ENCODE measurements at places on chromosomes 11 and 22.

DNA sequence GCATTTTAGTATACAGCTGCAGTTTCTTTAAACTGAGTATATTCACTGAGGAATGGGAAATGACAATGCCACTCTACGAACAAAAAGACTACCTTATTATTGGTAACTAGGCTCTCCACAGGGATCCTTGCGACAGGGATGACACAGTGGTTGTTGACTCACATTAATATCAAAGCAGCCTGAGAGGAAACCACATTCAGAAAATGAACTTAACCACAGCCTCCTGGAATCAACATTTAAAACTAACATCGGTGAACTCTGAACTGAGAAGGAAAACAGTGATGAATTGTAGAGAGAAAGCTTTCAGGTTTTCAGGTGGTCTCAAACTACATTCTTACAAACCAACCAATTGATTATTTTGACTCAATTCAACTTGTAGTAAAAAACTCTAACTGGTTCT is 90.3 kb upstream of the MTMR2 start:
- peak; percentile 59 for DNase-seq

GRCh38 chr11:19571906-19572305 is 140.7 kb upstream of the NAV2 start:
- DNase-seq: no peak

DNA sequence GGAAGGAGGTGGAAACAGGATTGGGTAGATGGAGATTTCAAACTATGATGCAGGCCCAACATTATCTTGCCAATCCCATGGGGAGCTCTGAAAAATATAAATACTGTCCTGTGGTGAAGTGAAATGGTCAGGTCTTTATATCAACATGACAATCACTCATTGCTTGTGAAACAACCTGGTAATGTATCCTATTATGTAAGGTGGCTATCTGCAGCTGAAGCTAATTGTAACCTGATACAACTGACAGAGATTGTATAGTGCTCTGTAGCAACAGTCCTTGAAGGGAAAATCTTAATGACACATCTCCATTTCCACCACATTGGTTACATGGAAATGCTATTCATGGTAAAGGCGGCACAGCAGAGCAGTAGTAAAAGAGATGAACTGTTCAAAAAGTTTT is 20.7 kb upstream of the CHORDC1 start:
- no peak for DNase-seq

- no peak for DNase-seq
Measured at GRCh38 chr11:64735725-64736259, 8.2 kb downstream of the RASGRP2 start.

- DNase-seq: no peak
Measured at GRCh38 chr22:17339095-17339693, 30.1 kb upstream of the CECR2 start.

DNA sequence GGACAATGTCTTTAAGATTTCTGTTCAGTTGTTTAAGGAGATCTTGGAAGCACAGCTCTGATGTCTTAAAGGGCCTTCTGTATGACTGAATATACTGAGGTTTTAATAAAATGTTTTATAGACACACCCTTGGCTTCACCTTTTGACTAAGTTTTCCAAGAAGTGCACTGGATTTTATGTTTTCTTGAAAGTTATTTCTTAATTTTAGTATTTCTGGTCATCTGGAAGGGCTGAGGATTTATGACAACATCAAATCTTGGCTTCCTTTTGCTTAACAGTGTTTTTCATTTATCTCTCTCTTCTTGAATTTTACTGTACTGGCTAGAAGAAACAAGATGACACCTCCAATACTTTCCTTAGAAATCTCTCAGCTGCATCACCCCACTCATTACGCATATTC is 2423.4 kb downstream of the LRRC4C start:
- no peak for DNase-seq

- peak; percentile 86 for DNase-seq
Measured at GRCh38 chr22:23849009-23850006, 8.4 kb upstream of the SLC2A11 start.

DNA sequence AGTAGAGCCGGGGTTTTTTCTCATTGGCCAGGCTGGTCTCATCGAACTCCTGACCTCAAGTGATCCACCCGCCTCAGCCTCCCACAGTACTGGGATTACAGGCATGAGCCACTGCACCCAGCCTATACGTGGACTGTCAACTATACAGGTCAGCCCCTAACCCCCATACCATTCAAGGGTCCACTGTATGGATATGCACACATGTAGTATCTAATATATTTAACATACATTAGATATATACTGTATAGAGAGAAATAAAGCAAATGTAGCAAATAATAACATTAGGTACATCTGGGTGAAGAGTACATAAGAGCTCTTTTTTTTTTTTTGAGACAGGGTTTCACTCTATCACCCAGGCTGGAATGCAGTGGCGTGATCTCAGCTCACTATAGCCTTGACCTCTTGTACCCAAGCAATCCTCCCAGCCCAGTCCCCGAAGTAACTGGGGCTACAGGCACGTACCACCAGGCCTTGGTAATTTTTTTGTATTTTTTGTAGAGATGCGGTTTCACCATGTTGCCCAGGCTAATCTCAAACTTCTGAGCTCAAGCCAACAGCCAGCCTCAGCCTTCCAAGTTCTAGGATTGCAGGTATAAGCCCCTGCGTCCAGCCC is 1.5 kb upstream of the ATP5MGL start:
- no peak for DNase-seq

DNA sequence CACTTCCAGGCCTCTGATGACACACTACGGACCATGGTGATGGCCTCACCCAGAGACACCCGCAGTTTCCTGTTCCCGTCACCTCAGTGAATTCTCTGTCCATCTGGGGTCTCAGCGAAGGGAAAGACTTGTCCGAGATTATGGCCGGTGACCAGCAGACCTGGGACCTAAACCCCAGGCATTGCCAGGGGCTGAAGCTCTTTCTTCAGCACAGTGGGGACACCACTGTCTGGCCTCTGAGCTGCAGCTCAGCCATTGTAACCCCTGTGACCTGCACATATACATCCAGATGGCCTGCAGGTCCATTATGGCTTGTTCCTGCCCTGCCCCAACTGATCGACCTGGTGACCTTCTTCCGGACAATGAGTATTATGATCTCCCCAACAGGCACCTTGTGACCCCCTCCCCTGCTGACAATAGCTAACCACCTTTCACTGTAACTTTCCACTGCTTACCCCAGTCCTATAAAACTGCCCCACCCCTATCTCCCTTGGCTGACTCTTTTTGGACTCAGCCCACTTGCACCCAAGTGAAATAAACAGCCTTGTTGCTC is 22.3 kb downstream of the CBX7 start:
- DNase-seq: no peak

DNA sequence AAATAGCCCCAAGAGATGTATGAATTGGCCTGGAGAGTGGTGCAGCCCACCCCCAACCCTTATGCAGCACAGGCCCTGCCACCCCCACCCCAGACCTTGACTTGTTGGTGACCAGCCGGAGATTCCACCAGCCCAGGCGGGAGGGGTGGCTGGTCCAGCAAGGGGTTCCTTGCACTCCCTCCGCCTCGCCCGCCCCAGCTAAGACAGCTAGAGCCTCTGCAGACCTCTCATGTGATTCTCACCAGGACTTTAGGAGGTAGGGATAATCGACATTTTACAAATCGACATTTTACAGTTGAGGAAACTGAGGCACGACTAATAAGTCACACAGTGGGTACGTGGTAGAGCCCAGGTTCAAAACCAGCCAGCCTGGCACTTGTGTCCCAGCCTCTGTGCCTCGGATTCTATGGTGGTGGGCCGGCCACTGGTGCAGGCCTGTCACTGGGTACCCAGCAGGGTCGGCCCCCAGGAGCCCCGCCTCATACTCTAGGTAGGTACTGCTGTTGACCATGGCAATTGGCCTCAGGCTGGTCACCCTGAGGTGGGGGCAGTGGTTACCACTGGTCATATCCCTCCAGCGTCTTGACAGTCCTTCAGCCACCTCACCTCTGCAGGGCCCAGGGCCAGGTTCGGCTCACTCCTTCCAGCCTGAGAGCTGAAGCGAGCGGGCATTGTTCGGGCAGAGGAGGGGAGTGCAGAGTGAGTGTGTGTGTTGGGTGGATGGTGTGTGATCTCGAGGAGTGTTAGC is 35.0 kb upstream of the MYRF start:
- DNase-seq: no peak

DNA sequence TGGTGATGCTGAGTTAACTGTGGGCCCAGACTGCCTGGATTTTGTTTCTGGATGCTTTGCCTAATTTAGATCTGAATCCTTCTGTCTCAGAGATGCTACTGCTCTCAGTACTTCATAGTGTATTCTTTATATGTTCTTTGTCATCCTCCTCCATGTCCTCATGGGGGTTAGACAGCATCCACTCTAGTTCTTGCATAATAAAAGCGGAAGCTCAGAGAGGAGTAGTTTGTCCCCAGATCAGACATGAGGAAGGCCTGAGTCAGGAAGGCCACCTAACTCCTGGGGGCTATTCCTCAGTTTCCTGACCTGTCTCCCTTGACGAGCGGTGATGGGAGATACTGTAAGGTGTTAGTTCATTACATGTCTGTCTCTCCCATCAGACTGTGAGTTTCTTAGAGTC is 90.2 kb downstream of the SCN3B start:
- DNase-seq: no peak

- DNase-seq: no peak
Measured at GRCh38 chr22:29096736-29097669, 24.2 kb downstream of the KREMEN1 start.

DNA sequence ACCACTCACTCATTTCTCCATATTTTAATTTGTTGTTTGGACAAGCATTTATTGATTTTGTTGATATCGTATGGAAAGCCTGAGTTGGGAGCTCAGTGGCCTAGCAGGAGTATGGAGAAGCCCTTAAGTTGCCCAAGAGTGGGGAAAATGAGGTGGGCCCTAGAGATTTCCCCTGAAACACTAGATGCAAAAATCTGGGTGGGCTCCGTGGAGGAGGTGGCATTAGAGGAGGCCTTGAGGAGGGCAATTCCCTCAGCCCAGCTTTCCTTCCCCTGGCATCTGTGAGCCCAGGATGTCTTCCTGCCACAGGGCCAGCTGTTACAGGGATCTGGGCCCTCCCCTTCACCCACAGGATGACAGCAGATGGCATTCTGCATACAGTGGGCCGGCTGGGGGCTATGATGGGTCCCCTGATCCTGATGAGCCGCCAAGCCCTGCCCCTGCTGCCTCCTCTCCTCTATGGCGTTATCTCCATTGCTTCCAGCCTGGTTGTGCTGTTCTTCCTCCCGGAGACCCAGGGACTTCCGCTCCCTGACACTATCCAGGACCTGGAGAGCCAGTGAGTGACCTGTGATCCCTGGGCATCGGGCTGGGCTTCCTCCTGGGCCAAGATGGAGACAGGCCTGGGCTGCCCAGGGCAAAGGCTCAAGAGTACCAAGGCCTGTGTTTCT is 21.6 kb upstream of the SLC22A12 start:
- DNase-seq: no peak

GRCh38 chr22:26592421-26592891 is 2.5 kb upstream of the TPST2 start:
- DNase-seq: peak; percentile 54

GRCh38 chr11:17572791-17573460 is 25.9 kb downstream of the OTOG start:
- no peak for DNase-seq

DNA sequence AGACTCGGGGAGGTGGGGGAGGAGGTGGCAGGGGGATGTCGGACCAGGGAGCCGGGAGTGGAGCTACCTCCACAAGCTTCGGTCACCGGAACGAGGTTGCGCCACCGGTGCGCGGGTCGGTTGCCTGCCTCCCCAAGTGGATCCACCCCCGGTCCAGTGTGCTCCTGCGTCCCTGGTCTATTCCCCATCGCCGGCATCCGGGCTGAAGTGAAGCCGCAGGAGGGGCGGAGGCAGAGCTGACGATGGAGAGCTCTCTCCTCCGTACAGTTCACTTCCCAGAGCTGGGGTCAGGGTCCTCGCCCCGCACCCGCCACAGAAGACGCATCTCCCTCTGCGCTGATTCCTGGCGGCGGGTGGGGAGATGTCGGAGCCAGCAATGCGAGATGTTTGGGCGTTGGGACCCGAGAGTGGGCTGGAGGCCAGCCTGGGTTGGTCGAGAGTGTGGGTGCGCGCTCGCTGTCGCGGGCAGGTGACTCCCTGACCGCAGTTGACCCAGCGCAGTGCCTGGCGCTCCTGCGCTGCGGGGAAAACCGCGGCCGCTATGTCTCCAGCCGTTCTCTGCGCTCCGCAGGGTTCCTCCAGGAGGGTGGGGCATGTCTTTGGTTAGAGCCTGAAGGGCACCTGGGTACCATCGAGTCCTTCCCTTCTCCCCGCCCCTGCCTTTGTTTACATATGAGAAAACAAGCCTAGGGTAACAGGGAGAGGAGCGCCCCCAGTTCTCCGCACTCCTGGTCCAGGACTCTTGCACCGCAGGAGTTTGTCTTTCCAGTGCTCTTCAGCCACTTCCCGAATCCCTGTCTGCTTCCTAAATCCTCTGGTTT is 1.7 kb downstream of the C11orf96 start:
- DNase-seq: no peak

Measured in CD4-positive, alpha-beta T cell treated with Interleukin-1 beta for 1 hour (primary cell).